ENCODE measurements at places on chromosomes 2 and 18. TPM values are rescaled to one million over a fixed set of nuclear protein-coding genes. Genes with fewer than 3 reads are reported as not detected.

The ZNF396 gene
- total RNA-seq = 4.1 TPM

GRCh38 chr2:36988008-36988407 is 21.7 kb upstream of the STRN start:
- DNase-seq = no peak

- DNase-seq = no peak
Measured at GRCh38 chr2:163852616-163853015, 116.8 kb upstream of the FIGN start.

GRCh38 chr2:101540518-101540917 is 65.6 kb upstream of the RFX8 start:
- no peak for DNase-seq

The AKAIN1 gene
- total RNA-seq = not detected

GRCh38 chr2:241999184-241999583 is 129.7 kb downstream of the RTP5 start:
- DNase-seq = peak; percentile 51
